ENCODE measurements at places on chromosomes 13 and 19.

DNA sequence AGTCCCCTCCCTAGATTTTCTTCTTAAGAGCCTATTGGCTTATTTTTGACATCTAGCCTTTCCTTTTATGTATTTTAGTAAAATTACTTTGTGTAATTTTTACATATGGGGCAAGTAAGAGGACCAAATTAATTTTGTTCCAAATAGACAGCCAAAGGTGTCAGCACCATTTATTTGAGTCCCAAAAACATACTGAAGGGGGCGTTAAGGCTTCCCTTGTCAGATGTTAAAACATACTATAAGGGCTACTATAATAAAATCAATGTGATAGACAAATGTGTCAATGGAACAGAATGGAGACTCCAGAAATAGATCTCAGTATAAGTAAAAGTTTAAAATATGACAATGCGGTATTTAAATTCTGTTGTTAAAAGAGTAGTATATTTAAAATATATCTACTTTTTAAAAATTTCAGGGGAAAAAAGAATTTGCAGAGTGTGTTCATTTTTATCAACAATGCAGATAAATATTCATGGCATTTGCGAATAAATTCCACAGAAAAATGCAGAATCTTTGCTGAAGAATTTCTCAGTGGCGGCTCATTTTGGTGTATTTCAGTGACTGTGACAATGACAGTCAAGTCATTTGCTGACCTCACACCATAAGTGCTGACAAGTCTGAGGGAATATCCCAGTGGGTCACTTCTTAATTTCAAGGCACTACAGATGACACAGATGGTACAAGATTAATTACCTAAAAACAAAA lies 133.7 kb downstream of the MTUS2 start:
- no peak for DNase-seq

- DNase-seq = no peak
These were observed 762.1 kb upstream of the ARGLU1 start for GRCh38 chr13:107329991-107330390.

DNA sequence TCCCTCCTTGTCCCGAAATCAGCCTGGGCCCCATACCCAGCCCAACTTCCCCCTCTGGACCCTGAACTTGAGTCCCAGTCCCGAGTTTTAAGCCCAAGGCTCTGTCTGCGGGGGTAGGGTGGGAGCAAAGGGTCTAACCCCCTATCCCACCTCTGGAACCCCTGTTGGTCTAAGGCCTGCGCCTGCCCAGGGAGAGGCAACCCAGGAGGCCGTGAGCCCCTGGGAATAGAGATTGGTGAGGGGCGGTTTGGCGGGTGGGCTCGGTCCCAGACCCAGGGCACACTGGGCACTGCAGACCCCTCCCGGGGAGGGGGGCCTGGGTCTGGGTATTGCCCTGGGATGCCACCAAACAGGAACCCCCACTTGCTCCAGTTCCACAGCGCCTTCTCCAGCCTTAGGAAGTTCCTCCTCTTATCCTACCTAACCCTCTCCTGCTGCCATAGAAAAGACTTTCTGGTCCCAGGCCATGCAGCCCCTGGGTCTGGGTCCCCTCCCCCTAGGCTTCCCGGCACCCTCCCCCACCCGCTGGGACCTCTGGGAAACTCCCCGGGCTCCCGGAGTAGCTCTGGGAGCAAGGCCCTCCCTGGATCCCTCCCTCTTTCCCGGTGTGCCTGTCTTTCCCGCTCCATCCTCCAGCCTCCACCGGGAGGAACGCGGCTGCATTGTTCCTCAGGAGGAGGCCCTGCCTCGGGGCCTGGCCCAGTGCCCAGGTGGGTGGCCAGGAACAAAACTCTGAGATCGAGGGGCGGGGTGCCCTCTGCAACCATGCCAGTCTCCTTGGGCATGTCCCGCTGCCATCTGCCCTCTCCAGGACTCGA lies 33.6 kb upstream of the NANOS3 start:
- DNase-seq = no peak

- DNase-seq = peak; percentile 42
These were observed 536 bp downstream of the UBA2 start for GRCh38 chr19:34428549-34429285.

DNA sequence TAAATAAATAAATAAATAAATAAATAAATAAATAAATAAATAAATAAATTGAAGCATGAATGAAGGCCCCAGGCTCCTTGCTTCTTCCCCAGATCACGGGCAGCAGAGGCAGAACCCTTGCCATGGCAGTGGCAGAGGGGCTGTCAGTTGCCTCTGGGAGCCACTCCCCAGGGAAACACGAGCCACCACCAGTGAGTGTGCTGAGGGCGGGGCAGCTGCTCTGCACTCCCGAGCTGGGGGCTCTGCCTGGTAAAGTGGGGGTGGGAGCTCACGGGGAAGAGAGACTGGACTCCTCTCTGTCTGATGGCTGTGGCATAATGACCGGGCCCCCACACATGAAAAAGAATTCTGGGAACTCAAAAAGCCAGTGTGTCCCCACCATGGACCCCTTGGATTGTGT lies 7.8 kb downstream of the FCAR start:
- no peak for DNase-seq

GRCh38 chr13:43239275-43239840 lies 216.0 kb downstream of the DNAJC15 start:
- DNase-seq = no peak

DNA sequence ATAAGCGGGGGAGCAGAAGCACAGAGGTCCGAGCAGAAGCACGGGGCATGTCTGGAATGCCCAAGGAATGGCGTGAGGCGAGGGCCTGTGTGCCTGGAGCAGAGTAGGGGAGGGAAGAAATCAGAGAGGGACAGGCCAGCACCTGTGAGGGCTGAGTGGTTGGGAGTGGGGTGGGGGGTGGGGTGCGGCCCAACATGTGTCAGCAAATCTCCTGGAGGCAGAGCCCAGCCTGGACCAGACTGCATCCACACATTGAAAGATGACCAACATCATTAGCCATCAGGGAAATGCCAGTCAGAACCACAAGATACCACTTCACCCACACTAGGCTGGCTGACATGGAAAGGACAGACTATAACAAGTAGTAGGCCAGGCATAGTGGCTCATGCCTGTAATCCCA lies 11.2 kb downstream of the CLASRP start:
- no peak for DNase-seq

GRCh38 chr19:45442778-45443461 lies 19.2 kb upstream of the ERCC1 start:
- no peak for DNase-seq

DNA sequence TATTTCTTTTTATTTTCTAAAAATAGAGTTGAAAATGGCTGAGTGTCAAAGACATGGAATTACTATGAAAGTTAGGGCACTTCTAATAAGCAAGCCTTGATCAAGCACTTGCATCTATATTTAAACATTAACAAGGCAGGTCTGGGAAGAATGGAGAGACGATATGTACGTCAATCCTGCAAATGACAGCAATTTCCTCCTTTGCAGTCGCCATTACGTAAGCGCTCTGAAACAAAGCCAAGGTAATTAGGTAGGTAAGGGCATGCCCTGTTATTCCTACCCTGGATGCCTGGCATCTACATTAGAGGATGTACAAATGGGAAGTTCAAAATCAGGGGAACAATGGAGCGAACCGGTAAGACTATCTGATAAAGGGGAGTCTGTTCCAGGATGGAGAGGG lies 664.0 kb upstream of the ARGLU1 start:
- DNase-seq = no peak

DNA sequence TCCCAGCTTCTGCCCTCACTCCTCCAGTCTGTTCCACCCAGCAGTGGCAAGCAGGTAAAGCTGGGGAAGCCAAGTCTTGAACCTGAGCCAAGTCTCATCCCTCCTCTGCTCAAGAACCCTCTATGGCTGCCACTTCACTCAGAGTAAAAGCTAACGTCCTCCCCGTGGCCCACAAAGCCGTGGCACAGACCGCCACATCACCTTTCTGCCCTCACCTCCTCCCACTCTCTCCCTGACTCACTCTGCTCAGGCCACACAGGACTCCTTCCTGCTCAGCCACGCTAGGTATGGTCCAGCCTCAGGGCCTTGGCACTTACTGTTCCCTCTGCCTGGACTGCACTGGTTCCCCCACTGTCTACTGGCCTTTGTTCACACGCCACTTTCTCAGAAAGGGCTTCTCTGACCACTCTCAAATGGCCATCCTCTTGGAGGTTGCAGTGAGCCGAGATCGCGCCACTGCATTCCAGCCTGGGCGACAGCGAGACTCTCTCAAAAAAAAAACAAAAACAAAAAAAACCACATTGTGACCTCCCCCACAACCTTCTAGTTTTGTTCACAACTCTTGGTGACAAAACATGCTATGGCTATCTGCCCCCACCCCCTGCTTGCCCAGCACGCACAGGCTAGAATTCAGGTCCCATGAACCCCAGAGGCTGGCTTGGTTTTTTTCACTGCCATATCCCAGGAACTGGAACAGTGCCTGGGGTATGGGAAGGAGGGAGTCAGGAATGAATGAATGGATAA lies 15.8 kb downstream of the NDUFB7 start:
- no peak for DNase-seq

DNA sequence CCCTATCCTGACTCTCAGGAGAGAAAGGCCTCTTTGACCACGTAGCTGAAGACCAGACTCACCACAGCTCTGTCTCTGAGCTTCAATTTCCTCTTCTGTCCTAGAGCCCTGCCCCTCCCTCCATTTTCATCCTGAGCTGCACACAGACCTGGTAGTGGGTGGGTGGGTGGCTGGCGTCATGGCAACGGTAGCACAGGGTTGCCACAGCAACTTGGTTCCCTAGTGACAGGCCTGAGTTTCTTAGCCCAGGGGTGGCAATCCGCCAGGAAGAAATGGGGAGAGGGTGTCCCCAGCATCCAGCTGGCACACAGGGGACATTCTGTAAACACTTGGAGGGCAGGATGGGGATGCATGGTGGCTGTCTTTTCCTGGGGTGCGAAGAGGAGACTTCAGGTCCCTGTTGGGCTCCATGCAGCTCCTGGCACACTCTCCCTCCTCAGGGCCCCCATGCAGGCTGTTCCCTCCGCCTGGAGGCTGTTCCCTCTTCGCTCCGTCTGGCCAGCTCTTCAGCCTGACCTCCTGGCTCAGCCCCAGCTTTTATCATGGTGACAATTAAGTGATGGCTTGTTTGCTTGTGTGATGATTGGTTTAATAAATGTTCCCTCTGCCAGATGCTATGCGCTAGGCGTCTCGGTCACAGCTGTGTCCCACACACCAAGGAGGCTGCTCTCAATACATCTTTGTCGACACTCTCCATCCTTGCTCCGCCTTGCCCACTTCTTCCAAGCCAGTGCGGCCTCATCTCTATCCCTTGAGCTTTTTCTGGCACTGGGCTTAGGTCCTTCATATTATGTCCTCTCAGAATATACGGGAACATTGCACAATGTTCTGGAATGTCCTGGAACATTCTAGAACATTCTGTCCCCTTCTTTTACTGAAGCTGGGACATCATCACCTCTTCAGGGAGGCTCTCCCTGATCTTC lies 7.4 kb upstream of the KLHL26 start:
- DNase-seq = no peak

DNA sequence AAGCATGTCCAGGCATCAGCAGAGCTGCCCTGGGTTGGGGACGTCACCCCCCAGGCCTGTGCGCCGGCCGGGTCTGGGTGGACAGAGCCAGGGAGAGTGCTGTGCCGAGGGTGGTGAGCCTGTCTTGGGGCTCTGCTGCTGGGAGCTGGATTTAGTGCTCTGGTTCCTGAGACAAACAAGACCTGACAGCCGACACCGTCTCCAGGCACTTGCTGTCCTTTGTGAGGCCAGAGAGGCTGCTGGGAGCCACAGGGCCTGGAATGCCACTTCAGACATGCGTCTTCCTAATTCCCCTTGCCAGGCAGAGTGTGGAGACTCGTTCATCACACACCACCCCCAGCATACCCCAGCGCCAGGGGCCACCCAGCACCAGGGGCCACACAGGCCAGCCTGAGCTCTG lies 165.8 kb downstream of the KDM4B start:
- DNase-seq = no peak

- no peak for DNase-seq
These were observed 33.4 kb downstream of the STARD13 start for GRCh38 chr13:33252135-33252534.

DNA sequence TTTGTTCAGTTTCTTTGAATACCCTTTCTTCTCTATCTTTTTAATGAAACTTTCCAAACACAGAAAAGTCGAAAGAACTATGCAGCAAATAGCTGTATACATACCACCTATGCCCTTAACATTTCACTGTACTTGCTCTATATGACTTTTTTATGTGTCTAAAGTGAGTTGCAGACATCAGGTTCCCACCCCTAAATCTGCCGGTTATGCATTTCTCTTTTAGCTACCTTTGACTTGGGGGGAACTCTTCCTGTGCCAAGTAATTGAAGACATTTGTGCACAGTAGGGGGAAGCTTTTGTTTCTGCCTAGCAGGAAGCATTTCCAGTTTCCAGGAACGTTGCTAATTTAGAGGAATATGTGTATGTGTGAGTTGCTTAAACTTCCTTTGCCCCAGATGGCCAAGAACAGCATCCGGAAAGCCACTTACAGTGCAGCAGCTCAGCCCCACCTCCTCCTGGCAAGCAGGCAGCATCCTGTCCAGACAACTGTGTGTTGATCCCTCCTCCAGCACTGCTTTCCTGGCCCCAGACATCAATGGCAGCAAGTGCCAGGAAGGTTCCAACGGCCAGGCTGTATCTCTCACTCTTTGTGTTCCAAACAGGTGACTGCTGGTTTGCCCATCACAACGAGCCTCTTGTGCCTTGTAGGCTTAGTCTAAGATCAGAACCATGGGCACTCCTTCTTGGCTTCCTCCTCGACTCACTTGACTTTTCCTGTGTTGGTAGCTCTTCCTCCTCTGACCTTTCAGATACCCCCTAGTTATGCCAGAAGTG lies 14.7 kb upstream of the GRAMD1A start:
- no peak for DNase-seq

DNA sequence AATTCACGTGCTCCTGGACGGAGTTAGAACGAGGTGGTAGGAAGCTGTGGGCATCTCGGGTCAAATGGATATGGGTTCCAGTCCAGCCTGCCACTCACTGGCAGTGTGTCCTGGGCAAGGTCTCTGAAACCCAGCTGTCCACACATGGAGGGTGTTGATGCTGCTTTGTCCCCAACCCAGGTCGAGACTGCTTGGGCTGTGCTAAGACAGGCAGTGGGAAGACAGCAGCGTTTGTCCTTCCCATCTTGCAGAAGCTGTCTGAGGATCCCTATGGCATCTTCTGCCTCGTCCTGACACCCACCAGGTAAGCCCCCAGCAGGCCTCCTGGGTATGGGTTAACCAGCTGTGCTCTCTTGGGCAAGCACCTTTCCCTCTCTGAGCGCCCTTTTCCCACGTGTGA lies 885 bp downstream of the DDX49 start:
- DNase-seq = no peak

DNA sequence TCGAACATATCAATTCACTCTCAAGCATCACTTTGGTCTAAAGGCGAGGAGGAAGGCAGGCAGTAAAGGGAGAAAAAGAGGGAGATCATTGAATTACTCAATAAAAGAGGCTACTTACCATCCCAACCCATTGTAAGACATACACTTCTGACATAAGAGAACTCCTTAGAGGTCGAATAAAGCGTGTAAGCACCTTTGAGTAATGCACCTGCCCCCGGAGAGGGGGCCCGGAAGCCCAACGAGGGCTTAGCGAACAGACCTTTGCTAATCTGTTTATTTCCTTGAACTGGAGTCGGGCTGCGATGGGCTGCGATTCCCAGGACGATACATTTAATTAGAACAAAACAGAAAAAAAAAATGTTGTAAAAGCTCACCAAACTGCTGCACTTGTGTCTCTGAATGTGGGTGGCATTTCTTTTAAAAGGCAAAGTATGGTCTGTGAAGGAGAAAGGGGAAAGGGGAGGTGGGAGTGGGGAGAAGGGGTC lies 3.0 kb downstream of the ZC3H4 start:
- peak; percentile 4 for DNase-seq

Measured in HEK293T (cell line).